Right lung (tissue), 10 donors: ENCODE measurements at places on chromosomes 1 and 21. TPM values are rescaled to one million over a fixed set of nuclear protein-coding genes. Genes with fewer than 3 reads are reported as not detected.
A peak's percentile ranks its signal among the peaks of the same experiment; 100 is the strongest.

GRCh38 chr1:38733761-38734160, 125.8 kb downstream of the RRAGC start:
- DNase-seq, result no peak

GRCh38 chr1:25858494-25858893, 763 bp downstream of the AUNIP start:
- no peak for DNase-seq

DNA sequence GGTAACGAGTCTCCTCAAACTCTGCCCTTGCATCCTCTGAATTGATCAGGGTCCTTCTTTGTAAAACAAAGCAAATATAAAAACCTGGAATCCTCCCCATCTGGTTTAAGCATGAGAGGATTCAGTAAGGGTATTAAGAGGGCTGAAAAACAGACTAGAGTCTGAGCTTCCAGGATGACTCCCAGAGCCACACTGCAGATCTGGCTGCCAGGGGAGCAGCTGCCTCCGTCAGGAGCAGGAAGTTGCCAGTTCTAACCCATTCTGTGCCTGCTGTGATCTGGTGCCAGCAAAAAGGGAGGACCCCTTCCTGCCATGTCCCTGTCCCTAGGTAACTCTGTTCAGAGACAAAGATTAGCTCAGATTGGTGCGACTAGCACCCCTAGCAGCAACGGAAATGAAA, 27.5 kb downstream of the SERTAD4 start:
- no peak for DNase-seq

DNA sequence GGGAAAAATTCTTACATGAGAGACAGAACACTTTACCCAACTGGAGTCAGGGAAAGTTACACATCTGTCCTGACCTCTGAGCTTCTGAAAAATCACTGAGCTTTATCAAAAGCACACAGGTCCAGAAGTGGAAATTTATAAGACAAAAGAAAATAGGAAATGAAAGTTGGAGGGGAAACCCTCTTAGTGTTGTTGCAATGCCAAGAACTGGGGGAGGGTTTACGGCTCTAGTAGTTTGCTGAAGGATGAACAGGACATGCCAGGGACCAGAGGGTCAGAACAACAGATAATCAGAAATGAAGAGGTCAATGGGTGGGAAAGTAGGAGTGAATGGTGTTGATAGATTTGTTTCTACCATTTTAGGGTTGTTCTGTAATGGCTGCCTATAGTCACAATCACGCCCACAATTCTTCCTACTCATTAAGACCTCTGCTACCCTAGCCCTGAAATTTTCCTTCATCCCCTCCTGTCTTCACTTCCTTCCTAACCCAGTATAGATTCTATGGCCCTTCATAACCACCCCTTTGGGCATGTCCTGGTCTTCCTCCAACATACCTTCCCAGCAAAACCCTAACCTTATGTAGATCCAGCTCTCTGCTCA, 30.3 kb upstream of the FMOD start:
- no peak for DNase-seq

- DNase-seq, result no peak
Observed at GRCh38 chr1:163267962-163268361, 53.8 kb upstream of the NUF2 start.

- no peak for DNase-seq
Observed at GRCh38 chr1:67732750-67733151, 47.8 kb downstream of the GADD45A start.

GRCh38 chr1:83860490-83861221, 138.3 kb downstream of the TTLL7 start:
- DNase-seq, result peak; percentile 66

- DNase-seq, result peak; percentile 74
Observed at GRCh38 chr1:93672069-93672468, 9.6 kb downstream of the BCAR3 start.

DNA sequence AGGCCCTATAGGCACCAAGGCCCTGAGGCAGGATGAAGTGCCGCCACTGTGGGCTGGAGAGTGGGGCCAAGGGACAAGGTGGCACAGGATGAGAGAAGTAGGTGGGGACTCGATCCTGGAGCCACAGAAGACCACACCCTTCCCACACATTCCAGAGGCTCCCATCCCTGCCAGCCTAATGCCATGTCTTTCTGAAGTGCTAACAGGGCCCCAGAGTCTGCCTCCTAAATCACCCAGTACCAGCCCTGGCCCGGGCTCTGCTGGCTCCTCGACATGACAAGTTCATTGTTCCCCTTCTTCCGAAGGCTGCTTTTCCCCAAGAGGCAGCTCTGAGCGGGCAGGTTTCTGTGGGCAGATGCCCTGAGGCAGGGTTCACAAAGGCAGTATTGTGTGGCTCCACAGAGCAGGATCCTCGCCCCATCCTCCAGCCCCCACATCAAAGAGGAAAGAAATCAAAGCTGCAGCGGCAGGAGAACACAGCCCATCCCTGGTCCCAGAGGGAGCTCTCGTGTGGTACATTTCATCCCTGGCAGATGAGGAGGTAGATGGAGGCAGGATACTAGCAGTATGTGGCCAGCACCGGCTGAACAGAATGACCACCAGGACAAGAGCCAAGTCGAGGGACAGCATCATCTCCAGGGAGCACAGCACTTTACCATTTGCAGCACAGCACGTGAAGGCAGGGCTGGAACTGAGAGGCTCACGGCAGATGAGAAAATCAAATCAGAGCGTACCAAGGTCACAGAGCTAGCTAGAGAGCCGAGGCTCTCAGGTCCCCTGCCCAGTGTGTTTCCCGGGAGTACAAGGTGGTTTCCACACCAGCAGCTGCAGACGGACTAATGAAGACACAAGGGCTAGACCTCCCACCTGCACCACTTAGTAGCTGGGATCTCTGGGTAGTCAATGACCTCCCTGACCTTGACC, 64.8 kb downstream of the SYF2 start:
- DNase-seq, result no peak

DNA sequence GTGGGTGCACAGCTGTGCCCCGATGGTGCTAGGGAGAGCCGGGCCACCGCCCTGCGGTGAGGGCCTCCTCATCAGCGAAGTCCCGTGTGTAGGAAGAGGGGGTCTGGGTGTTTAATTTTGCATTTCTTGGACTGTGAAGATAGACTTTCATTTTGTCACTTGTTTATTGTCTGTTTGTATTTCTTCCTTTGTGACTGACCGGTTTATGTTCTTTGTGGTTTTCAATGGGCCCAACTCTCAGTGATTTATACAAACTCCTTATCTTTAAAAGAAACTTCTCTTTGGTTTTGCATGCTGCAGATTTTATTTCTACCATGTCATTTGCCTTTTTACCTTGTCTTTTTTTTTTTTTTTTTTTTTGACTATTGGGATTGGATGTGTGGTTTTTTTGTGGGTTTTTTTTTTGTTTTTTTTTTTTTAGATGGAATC, 65.1 kb downstream of the COL18A1 start:
- DNase-seq, result no peak

DNA sequence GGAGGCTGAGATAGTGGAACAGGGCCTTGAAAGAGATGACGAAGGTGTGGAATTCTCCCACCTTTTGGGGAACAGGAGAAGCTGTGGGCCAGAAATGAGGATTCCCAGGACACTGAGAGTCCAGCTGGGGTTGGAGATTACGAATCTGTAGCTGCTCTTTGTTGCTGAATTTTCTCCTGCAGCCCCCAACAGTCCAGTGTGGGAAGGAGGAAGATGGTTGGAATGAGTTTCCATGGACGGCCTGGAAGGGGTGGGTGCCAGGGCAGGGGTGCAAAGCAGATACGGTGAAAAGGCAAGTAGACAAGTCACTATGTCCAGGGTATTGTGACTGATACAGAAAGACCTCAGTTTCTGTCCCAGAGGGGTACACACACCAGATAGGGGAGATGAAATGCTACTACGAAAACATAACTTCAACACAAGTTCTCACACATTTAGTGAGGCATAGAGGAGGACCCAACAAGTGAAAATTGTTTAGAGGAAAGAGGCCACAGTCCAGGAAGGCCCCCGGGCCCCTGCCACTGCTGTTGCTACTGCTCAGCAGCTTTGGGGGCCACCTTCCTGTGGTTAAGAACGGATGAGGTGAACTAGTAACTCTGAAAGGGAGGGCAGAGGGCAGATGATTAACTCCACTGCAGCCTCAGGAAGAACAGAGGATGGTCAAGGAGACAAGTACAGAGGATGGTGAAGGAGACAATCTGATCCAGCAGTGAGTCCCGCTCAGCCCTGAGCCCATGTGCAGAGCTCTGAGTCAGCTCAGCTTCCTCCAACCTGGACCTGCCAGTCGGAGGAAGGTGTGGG, 7.3 kb downstream of the CD244 start:
- DNase-seq, result no peak

- no peak for DNase-seq
Observed at GRCh38 chr1:30749691-30750583, 7.6 kb downstream of the LAPTM5 start.

The EXTL1 gene
- polyA plus RNA-seq, result 1.5 TPM

The HECTD3 gene
- polyA plus RNA-seq, result 32.3 TPM

The C1QB gene
- 24.1 TPM for polyA plus RNA-seq

The UBXN11 gene
- polyA plus RNA-seq, result 29.6 TPM

The GPR25 gene
- polyA plus RNA-seq, result not detected

The RNASEL gene
- 11.6 TPM for polyA plus RNA-seq

The FAM151A gene
- 0.46 TPM for polyA plus RNA-seq

The RABGAP1L gene
- 27.7 TPM for polyA plus RNA-seq

The SEMA4A gene
- 15.2 TPM for polyA plus RNA-seq

The ACAP3 gene
- polyA plus RNA-seq, result 43.8 TPM
